Fibroblast of skin of left biceps (primary cell): ENCODE measurements at places on chromosomes 2 and 18.

- DNase-seq: peak; percentile 45
Observed at GRCh38 chr2:164145093-164145987, 409.5 kb upstream of the FIGN start.

DNA sequence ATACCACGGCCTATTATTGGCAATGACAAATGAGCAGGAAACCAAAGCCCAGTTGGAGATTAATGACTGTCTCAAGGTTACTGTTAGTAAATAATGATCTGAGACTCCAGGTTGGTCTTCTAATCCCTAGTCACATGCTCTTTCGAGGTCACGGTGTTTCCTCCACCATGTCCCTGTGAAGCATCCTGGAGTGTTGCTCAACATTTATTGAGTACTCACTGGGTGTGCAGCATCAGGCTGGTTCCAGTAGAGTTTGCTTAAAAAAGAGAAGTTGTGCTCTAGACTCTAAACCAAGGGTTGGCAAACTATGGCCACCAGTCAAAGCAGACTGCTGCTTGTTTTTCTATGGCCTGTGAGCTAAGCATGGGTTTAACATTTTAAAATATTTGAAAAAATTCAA lies 263.8 kb upstream of the ATP5MC3 start:
- DNase-seq: no peak

- DNase-seq: no peak
Observed at GRCh38 chr2:54409752-54410151, 46.4 kb upstream of the SPTBN1 start.

DNA sequence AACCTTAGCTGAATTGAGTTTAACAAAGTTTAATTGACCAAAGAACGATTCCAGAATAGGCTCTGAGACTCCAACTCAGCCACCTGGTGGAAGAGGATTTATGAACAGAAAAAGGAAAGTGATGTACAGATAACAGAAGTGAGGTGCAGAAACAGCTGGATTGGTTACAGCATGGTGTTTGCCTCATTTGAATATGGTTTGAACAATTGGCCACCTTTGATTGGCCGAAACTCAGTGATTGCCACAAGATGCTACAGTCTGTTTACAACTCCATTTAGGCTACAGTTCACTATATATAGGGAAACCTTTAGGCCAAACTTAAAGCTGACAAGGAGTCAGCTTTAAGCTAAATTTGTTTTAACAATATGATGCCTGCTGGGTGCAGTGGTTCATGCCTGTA lies 28.1 kb upstream of the SLC35G4 start:
- DNase-seq: no peak

DNA sequence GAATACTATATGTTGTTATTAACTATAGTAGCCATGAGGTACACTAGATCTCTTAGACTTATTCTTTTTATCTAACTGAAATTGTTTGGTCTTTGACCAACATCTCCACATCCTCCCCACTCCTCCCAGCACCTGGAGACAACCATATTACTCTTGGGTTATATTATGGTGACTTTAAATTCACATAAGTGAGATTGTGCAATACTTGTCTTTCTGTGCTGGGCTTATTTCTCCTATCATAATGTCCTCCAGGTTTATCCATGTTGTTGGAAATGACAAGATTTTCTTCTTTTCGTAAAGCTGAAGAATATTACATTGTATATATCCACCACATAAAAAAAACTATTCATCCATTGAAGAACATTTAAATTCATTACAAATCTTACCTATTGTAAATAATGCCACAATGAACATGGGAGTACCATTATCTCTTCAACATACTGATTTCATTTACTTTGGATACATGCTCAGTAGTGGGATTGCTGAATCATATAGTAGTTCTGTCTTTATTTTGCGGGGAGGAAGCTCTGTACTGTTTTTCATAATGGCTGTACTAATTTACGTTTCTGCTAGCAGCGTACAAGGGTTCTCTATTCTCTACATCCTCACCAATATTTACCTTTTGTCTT lies 159.2 kb upstream of the SCN7A start:
- peak; percentile 23 for DNase-seq

DNA sequence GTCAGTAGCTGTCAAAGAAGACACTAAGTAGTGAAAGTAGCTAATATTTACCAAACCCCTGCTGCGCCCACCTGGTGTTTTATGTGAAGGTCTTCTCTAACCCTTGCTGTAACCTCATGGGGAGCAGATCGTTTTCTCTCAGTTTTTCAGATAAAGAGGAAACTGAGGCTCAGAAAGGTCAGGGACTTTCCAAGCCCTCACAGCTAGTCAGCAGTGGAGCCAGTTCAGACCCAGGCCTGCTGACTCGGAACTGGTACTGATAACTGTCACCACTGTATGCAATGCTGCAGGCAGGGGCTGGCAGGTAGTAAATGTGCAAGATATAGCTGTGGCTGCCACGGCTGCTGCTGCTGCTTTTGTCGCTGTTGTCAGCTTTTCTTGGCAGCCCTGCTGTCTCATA lies 69.1 kb downstream of the LRRFIP1 start:
- no peak for DNase-seq

DNA sequence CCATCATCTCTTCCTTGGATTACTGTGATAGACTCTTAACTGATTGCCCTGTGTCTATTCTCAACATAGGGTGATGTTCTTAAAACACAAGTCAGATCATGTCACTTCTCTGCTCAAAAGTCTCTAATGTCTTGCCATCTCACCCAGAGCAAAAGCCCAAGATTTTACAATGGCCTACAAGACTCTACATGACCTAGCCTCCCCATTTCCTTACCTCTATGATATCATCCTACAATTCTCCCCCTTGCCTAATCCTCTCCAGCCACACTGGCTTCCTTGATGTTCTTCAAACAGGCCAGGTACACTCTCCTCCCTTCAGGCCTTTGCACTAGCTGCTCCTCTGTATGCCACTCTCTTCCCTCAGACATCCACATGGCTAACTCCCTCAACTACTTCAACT lies 55.1 kb downstream of the ROCK1 start:
- DNase-seq: no peak

GRCh38 chr2:44999540-44999939 lies 9.7 kb downstream of the SIX2 start:
- no peak for DNase-seq

- no peak for DNase-seq
Observed at GRCh38 chr18:65399091-65399490, 351.7 kb upstream of the CDH7 start.

DNA sequence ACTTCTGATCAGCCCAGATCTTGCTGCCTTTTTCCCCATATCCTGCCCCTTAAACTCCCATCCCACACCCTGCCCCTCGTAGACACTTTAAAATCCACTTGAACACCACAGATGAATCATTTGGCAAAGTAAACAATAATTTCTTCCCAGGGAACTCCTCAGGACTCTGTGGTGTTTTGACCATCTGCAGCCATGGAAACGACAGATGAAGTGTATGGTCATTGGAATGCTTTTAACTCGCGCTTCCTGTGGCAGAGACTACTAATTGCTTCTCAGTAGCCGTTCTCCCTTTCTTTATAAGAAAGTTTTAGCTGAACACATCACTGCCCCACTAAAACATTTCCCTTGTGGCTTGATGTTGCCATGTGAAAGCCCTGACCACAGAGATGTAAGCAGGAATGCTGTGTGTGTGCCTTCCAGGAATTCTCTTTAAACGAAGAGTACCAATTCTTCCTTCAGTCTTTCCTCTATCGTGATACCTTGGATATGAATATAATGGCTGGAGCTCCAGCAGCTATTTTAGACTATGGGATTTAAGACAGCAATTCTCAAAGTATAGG lies 92.7 kb upstream of the PARD3B start:
- peak; percentile 64 for DNase-seq

- no peak for DNase-seq
Observed at GRCh38 chr2:202909394-202910192, 1.9 kb downstream of the WDR12 start.

DNA sequence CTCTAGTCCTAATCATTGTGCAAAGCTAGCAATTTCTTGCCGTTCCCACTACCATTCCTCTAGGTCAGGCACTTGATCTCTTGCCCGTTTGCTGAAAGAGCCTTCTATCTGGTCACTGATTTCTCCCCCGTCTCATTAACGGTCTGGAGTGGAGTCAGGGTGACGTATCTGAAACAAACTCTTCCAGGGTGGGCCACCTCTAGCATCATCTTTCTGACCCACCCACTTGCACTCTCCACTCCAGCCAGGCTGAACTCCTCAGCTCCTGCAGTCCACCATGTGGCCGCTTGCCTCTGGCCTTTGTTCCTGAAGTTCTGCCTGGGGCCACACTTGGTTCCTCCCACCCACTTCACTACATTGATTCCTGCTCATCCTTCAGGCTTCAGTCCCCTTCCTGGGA lies 13.3 kb downstream of the BCL2 start:
- no peak for DNase-seq

GRCh38 chr2:172672114-172672513 lies 63.5 kb upstream of the RAPGEF4 start:
- DNase-seq: no peak

GRCh38 chr2:118973542-118973951 lies 31.6 kb downstream of the MARCO start:
- no peak for DNase-seq

- DNase-seq: no peak
Observed at GRCh38 chr2:240131296-240131695, 4.8 kb downstream of the COPS9 start.

GRCh38 chr2:63661076-63661475 lies 72.3 kb downstream of the MDH1 start:
- peak; percentile 85 for DNase-seq

- DNase-seq: no peak
Observed at GRCh38 chr2:240789501-240790369, 30.3 kb downstream of the KIF1A start.

DNA sequence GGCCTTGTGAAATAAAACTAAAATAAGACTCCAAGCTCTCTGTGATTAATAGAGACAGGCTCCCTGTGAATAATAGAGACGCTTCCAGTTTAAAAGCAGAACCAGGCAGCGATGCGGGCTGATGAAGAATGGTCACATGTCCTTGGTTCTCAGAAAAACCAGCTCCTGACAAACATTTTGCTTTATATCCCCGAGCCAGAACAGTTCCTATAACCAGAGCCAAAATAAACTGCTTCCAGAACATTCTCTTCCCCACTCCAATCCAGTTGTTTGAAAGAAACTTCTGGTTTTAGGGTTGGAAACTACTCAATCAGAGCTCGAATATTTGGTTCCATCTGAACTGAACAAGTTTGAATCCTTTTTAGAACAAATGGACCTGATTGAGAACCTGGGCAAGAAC lies 213.7 kb downstream of the TSN start:
- DNase-seq: no peak

- DNase-seq: no peak
Observed at GRCh38 chr2:206820807-206821206, 55.4 kb downstream of the FASTKD2 start.

DNA sequence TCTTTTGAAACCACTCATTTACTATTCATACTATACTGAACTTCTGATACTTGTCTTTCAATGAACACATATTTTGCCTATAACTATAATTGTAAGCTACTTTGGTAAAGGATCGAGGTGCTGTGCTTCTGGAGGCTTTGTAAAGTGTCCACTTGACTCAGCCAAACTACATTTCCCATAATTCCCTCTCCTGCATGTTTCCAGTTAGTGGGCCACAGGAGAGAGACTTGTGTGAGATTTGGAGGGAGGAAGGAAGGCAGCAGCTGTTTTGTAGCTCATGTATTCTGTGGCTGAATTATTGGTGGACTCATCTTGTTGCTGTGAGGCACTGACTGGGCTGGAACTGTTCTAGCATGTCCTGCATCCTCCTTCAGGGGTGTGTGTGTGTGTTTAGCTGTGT lies 328.8 kb downstream of the ARL6IP6 start:
- DNase-seq: no peak

DNA sequence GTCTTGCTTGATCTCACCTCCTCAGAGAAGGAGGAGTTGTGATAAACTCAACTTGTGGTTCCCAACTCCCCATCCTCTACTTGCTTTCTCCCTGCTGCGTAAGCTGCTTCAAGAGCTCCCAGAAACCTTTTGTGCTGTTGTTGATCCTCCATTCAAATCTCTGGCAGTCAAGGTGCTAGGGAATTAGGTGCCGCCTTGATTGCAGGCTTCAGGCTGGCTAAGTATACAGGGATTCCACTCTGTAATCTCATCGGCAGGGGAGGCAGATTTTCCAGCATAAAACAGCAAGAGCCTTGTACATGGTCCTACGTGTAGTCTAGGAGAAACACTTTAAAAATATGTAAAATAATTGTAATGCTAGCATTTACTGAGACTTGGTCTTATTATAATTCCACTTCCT lies 116.2 kb upstream of the DDX18 start:
- DNase-seq: no peak

- DNase-seq: no peak
Observed at GRCh38 chr18:22026362-22026761, 143.0 kb upstream of the GATA6 start.

GRCh38 chr2:219444566-219445091 lies 10.0 kb downstream of the SPEG start:
- DNase-seq: no peak

GRCh38 chr2:221444106-221444505 lies 128.0 kb downstream of the EPHA4 start:
- DNase-seq: peak; percentile 24

DNA sequence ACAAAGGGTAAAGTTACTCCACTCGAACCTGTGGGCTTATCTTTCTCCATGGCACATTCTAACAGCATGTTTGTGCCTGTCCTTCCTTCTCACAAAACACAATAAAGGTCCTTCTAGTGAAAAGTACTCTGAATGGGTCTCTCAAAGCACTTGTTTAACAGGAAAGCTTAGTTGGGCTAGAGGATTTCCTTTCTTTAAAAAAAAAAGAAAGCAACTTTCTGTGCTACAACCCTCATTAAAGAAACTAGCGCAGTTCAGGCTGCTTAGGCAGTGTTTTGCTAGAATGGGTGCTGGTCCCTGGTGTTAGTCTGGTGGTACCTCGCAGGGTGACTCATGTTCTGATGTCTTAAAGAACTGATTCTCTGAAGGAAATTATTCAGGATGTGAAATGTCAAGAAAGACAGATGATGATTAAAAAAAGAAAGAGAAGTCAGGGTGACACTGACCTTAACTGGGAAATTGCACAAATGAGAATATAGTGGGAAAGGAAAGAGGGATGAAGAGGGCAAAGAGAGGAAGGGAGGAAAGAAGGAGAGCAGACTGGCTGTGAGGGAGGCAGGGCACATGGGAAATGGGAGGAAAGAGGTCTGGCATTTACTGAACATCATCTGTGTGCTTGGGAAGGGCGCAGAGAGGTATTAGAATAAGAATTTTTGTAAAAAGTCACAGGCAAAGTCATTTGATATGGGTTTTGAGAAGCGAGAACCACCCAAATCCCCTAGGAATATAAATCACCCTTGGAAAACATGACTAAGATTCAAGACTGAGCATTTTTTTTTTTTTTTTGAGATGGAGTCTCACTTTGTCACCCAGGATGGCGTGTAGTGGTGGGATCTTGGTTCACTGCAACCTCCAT lies 74.9 kb downstream of the ATP8B1 start:
- no peak for DNase-seq

GRCh38 chr2:64267699-64268098 lies 123.5 kb upstream of the PELI1 start:
- peak; percentile 64 for DNase-seq

GRCh38 chr2:235493775-235494715 lies at the start of gene AGAP1:
Gene AGAP1, plus strand, starts transcription at chr2:235494043.
- peak; percentile 61 for DNase-seq

- DNase-seq: no peak
Observed at GRCh38 chr2:25178976-25179375, 10.6 kb upstream of the POMC start.
